Stimulated activated CD8-positive, alpha-beta memory T cell treated with anti-CD3 and anti-CD28 coated beads, Interleukin-15, amount 100 ng/mL, for 48 hours (primary cell): ENCODE measurements at places on chromosomes 7 and 10.

GRCh38 chr10:9443758-9444157, 1389.3 kb downstream of the GATA3 start:
- no peak for DNase-seq

DNA sequence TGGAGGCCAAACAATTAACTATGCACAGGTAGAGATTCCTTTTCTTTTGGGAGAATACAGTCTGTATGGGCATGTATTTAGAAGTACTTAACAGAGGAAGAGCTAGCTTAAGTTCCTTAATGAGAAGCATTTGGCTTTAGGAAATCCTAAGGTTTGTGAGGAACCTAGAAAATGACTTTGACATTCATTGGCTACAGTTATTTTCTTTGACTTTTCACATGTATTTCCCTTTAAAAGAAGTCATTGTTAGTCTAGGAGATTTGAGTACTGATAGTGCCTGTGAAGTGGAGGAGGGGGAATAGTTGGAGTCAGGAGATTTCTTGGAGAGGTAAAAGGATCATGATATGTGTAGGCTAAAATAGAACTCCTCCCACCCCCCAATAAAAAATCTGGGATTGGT, 3.6 kb downstream of the HELLS start:
- DNase-seq, result no peak

GRCh38 chr7:81260152-81260551, 341.3 kb upstream of the SEMA3C start:
- DNase-seq, result no peak

DNA sequence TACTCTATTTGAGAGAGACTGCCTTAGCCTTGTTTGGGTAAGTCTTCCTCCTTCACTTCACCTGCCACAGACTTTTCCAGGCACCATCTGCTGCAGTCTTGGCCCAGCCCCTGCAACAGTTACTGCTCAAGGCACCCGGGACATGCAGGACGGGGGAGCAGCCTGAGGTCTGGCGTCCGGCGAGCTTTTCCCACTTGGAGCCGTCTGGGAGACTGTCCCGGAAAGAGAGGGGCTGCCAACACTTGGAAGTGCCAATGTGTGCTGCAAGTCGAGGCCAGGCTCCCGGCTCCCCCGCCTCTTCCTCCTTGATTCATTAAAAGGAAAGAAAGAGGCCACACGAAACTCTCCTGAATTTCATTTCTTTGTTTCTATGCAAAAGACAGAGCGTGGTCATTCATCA, 13.7 kb downstream of the HTRA1 start:
- no peak for DNase-seq

DNA sequence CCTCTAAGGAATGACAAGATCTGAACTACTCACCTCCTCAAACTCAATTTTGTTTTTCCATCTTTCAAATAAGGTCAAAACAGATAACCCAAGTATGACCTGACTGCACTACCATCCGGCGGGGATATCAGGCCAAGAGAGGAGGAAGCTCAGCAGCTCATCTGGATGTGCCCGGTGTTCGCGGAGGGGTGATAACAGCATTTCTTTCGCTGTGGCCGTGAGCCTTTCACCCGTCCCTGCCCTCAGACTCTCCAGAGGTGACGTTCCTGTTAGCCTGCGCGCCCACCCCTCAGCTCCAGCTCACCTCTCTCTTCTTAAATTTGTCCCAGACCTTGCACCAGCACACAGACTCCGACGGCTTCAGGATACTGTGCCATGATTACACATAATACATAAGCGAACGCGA, 526 bp downstream of the ZNF248 start:
- DNase-seq, result no peak

GRCh38 chr7:90595801-90596670, at the start of gene CDK14:
CDK14 (plus strand) TSS chr7:90596321; CDS start chr7:90596628, 307 bp downstream.
- no peak for DNase-seq

DNA sequence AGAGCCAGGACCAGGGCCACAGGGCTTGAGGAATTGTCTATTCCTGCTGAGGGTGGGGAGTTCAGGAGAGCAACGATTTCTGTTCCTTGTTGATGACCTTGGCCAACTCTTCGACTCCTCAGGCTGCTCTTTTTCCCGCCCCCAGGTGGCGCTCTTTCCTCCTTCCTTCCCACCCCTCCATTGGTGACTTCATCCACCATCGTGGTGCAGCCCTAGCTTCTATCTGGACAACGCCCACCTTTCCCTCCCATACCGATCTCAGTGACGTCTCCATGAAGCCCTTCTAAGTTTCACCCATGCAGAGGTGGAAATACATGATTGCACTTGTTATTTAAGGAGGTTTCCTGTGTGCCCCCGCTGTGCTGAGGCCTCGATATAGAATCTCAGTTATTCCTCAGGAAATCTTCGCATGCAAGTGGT, 22.1 kb upstream of the CARD11 start:
- DNase-seq, result peak; percentile 64

DNA sequence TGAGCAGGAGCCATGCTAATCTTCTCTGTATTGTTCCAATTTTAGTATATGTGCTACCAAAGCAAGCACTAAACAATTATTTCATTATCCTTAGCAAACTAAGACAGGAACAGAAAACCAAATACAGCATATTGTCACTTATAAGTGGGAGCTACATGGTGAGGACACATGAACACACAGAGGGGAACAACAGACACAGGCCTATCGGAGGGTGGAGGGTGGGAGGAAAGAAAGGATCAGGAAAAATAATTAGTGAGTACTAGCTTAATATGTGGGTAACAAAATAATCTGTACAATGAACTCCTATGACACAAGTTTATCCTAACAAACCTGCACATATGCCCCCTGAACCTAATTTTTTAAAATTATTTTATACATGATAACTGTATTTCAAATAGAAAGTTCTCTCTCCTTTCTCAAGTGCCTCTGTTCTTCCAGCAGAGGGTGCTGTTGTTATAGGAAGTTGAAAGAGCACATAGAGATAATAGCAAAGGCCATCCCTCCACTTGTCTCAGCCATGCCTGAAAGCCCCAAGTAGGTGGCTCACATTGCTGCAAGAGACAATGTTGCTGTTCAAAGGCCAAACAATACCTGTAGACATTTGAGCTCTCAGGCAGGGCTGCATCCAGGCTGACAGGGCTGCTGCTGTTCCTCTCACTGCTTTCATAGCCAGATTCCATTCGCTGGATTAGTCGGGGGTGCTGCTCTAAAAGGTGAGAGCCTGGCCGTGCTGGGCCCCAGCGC, 33.4 kb upstream of the PPP3CB start:
- peak; percentile 15 for DNase-seq

GRCh38 chr7:159136442-159136841, 8.2 kb downstream of the VIPR2 start:
- DNase-seq, result no peak

DNA sequence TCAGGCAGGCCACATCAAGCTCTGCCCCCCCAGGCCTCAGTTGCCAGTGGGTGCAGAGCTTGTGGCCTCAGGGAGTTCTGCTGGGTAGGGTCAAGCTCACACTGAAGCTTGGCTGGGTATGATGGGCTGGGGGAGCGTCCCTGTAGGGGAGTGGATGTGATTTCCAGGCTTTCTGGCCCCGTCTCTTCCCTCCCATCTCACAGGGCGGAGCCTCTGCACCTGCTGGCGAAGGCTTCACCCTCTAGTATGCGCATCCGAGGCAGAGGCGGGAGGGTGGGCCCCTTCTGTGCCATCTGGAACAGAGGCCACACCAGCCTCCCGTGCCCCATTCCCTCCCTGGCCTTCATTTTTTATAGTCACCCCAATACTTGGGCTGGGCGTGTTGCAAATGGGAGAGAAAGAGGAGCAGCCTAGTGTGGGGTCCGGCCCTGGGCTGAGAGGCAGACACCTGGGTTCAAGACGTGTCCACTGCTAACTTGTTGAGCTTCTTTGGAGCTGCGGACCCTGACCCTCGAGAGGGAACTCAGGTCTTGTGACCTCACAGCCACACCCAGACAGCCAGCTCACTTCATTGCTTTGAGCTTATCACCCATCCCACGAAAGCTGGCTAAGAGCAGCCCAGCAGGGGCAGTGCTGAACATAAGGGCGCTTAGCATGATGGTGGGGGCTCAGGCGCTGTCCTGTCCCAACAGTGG, 2.3 kb downstream of the AQP1 start:
- no peak for DNase-seq

- DNase-seq, result no peak
These were observed 24.5 kb downstream of the OGDH start for GRCh38 chr7:44630792-44631457.

DNA sequence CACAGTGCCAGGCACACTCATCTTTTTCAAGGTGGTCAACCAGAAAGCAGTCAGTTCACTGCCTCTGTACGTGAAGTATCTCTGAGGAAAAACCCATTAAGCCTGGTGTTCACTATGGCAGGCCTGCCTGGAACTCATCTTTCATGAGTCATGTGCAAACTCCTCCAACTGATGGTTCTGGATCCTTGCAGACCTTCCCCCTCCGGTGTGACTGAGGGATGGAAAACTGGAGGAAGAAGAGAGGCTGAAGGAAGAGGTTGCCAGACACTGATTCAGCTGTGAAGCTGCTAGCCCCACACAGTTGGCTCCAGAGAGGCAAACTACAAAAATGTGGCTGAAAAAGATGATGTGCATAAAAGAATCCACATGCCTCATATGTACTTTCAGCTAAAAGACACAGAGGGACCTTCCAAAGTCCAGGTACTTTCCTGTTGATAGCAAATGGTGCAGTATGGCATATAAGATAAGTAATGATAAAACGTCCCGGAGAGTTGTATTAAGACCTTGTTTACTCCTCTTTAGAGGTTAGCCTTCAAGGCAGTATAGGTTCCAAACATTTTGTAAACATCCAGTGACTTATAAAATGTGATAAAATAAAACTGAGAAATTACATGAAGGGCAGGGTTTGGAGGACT, 2.7 kb downstream of the CYP3A5 start:
- DNase-seq, result no peak

GRCh38 chr7:138834583-138834982, 36.6 kb upstream of the ATP6V0A4 start:
- DNase-seq, result peak; percentile 2

GRCh38 chr10:103784723-103785418, 70.5 kb downstream of the SH3PXD2A start:
- DNase-seq, result no peak

GRCh38 chr7:36131499-36131898, 21.6 kb upstream of the EEPD1 start:
- no peak for DNase-seq

DNA sequence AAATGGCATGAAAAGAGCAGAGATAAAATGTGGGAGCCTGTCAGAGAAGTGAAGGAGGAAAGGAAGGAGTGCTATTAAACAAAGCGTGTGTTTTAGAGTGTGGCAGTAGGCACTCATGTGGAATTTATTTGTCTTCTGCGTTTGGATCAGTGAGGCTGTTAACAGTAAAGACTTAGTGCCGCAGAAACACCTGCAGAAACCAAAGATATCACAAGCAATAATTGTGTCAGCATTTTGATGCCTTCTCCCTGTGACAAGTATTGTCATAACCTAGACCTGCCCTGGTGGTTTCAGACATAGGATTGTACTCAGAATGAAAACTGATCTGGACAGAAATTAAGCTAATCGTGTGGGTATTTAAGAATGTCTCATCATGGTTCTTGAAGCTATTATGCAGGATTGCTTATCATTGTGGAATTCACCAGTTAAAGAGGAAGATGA, 191.0 kb downstream of the CAMK1D start:
- no peak for DNase-seq

GRCh38 chr7:121195874-121196273, 132.9 kb upstream of the WNT16 start:
- DNase-seq, result no peak

DNA sequence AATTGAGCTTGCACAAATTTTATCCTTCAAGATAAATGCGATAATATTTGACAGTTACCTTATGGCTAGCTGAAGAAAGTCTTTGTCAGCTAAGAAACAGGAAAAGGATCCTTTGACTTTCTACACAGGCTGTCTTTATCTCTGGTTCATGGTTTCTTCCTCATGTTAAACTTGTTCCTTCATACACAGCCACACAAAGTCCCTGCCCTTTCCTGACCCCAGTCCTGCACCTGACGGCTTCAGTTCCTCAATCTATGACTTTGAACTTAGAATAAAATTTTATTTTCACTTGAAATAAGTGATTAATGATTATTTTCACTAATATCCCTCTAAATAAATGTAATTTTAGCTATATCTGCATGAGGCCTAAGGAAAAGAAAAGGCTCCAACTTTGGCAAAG, 77.8 kb upstream of the PRSS1 start:
- DNase-seq, result no peak

GRCh38 chr10:71206911-71207310, 5.5 kb upstream of the UNC5B start:
- no peak for DNase-seq

- DNase-seq, result no peak
These were observed 48.2 kb downstream of the APBB1IP start for GRCh38 chr10:26486304-26486703.
